Activated T-cell treated with anti-CD3 and anti-CD28 coated beads, Interleukin-2, amount 50 U/mL, for 1 hour (primary cell): ENCODE measurements at places on chromosomes 2 and 18.

- no peak for DNase-seq
These were observed 75.4 kb upstream of the LRATD1 start for GRCh38 chr2:14557111-14557510.

GRCh38 chr2:218438596-218438995 lies 19.7 kb downstream of the VIL1 start:
- DNase-seq, result no peak

DNA sequence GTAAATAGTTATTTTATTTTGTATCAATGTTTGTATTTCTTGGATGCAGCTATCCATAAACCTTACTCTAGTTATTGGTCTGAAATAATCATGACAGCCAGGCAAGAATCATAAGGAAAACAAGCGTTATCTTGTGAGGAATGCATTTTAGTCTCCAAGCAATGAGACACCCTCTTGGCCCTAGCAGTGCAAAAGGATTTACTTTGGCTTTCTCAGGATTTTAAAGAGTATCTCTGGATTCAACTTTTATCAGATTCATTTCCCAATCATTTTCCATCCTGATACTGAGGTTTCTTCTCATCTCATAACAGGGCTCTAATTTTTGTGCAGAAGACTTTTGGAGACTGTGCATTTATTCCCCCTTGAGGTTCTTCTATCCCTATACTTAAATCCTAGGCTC lies 480.8 kb downstream of the TMX3 start:
- DNase-seq, result no peak

DNA sequence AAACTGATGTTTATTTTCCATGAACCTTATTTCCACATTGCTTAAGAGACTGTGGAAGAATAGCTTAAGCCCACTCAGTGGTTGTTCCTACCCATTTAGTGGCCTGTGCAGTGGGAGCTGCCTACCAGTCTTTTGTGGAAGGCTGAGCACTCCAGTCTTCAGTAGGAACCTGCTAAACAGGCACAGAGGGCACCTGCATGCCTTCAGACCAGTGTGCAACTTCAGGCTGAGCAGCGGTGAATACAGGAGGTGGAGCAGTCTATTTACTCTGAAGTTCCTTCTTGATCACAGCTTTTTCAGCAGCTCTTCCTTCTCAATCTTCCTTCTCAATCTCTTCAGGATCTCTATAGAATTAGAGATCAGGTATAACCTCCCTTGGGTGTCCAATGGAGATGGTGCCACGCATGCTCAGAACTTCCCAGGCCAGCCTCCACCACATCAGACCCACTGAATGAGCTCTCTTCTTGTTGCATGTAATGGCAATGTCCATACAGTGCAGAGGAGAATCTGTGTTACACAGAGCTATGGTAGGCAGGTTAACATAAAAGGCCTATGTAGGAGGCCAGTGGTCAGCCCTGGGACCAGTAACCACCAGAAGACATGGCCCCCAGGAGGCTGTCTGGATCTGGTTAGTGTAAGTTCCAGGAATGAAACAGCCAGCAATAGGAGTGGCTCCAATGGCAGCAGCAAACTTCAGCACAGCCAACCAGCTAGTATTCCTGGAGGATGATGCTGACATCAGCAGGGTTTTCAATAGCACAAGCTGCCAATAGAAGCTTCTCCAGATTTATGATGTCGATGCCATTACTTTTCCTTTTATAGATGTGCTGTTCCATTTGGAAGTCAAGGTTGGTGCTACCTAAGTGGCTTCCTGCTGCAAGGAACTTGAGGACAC lies 47.9 kb upstream of the MAT2A start:
- no peak for DNase-seq

GRCh38 chr2:105854972-105855371 lies 110.3 kb downstream of the NCK2 start:
- no peak for DNase-seq

GRCh38 chr2:206876216-206876860 lies 63.0 kb upstream of the CPO start:
- no peak for DNase-seq

GRCh38 chr18:11847811-11848210 lies 3.4 kb upstream of the CHMP1B start:
- no peak for DNase-seq

- no peak for DNase-seq
These were observed 65.4 kb downstream of the PLA2R1 start for GRCh38 chr2:159996792-159997546.

DNA sequence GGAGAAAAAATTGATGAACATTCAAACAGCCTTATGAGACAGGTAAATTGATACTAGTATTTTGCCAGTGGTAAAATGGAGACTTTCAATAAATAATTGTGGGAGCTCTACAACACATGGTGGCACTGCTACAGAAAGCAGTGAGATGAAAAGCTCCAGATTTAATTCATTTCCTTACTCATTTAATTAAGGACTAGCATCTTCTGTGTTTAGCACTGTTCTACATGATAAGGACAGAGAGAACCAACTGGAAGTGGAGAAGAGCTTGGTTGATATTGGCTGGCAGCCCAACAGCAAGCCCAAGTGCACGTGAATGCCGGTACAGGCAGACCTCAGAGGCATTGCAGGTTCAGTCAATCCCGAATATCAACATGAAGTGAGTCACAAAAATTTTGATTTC lies 470.4 kb upstream of the MYT1L start:
- no peak for DNase-seq

- DNase-seq, result no peak
These were observed 288 bp upstream of the RDH14 start for GRCh38 chr2:18560797-18561085.

DNA sequence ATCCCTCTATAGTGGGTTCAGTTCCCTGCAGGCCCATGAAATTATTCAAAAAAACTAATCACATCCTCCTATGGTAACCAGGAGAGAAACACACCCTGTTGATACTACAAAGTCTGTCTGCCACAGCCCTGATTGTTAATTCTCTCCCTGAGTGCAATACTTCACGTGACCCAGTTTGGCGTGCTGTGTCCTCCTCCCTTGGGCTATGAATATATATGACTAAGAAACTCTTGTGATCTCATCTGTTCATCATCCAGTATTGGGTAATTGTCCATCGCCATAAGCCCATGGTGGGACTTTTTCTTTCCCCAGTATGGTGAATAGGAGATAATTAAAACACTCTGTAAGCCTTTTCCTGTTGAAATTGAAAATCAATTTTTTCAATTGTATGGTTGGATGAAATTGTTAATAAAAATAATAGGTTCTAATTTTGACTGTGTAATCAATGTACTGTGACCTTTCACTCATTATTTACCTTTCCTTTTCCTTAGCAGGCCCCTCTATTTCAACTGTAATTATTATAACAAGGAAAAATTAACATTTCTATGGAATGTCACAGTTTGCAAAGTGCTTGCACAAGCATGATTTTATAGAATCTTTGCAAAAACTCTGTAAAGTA lies 1822.6 kb downstream of the SUCLG1 start:
- no peak for DNase-seq

GRCh38 chr18:46657115-46657955 lies at the start of gene LOXHD1:
Gene LOXHD1, minus strand, starts transcription at chr18:46657220. Its CDS starts 187 bp downstream, at chr18:46657033.
- DNase-seq, result no peak

GRCh38 chr2:46422717-46423394 lies 56.5 kb upstream of the TMEM247 start:
- no peak for DNase-seq

GRCh38 chr2:8096484-8096883 lies 585.4 kb upstream of the ID2 start:
- no peak for DNase-seq

DNA sequence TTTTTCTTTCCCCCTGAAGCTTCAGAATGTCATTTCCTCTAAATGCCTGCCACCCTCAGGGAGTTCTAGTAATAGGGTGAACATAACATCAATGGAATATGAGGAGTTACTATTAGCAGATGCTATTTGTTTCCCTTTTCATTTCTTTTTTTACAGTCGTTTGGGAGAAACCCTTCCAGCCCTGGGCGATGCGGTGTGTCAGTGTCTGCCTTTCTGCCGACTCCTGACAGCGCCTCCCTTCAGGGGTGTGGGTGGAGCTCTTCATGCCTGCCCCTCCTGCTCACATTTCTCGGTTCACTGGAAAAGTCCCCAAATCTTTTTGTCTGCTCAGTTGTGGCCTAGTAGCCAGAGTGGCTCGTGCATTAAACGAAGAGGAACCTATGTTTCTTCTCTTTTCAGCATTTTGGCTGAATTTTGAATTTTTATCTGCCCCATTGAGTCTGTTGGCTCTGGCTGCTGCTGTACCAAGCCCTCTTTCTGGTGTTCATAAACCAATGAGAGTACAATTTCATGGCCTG lies 72.3 kb downstream of the FMNL2 start:
- no peak for DNase-seq

GRCh38 chr2:64976276-64976675 lies 12.9 kb upstream of the SLC1A4 start:
- no peak for DNase-seq

GRCh38 chr2:60509066-60509465 lies 44.4 kb downstream of the BCL11A start:
- DNase-seq, result no peak

DNA sequence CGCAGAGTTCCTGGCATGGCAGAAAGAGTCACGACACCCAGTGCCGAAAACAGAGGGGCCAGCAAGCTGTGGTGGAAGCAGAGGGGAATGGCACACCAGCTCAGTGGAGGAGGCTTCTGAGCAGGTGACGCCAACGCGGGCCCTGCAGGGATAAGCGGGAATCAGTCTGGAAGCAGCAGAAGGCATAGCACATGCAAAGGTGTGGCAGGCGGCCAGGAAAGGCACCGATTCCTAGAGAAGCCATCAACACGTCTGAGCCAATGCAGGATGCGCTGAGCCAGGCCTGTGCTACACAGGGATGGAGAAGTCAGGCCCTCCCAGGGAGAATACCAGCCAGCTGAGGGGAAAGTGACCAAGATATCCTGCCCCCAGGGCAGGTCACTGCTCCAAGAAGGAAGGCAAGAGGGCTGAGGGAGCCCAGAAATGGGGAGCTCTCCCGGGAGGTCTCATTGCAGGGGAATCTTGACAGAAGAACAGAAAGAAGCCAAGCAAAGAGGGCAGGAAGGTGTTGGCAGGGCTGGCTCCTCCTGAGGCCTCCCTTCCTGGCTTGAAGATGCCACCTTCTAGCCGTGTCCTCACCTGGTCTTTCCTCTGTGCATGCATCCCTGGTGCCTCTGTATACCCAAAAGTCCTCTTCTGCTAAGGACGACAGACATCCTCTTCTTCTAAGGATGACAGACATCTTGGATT lies 16.3 kb downstream of the TEX51 start:
- DNase-seq, result no peak

- DNase-seq, result no peak
These were observed 21.1 kb downstream of the UGP2 start for GRCh38 chr2:63862806-63863205.

DNA sequence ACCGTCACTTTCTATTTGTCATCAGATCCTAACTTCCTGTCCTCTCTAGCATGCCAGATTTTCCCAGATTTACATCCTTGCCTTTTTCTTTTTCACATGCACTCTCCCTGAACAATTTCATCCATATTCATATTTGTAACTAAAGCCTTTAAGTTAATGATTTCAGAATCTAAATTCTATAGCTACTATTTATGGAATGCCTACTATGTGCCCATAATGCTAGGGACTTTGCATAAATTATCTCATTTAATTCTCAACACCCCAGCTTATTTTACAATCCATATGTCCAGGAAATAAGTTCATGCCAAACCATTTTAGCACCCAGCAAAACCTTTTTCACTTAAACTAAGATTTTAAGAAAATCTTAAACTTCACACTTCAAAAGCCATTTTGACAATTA lies 531.9 kb downstream of the NUP35 start:
- no peak for DNase-seq

DNA sequence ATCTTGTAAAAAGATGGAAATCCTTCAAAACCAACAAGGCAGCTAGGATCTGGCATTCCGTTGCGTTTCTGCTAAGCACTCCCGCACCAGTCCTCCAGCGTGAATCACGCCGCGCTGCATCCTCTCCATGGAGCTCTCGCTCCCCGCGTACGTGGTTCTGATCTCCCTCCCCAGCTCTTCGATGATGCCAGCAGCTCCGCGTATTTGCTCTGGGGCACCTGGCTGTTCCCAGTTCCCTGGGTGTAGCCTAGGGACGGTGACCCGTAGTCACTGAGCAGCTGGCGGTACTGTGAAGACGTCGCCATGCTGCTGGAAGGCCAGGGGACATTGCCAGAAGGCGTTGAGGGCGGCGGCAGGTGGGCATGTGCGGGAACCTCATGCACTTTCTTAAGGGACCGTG lies 407.5 kb downstream of the RNF144A start:
- DNase-seq, result no peak

GRCh38 chr18:79005653-79006052 lies 26.0 kb downstream of the SALL3 start:
- DNase-seq, result no peak

- DNase-seq, result no peak
These were observed 4.8 kb downstream of the CHRND start for GRCh38 chr2:232530626-232531260.

GRCh38 chr2:172342078-172342477 lies 85.3 kb upstream of the ITGA6 start:
- no peak for DNase-seq

DNA sequence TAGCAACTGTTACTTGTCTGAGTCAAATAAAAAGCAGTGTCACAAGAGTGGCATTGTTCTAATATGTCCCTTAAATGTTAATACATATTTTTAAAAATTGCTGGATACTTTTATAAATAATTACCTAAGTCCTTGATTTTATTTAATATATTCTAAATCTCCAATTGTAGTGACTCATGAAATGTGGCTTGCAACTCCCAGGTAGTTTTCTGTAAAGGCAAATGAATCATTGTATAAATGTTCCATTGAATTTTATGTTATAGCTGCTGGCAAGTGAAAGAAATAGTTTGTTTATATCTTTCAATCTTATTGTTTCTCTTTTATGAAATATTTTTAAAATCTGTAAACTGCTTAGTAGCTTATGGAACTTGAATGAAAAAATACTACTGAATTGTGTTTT lies 32.7 kb upstream of the C1GALT1C1L start:
- no peak for DNase-seq

GRCh38 chr18:55475916-55476315 lies 112.1 kb downstream of the TCF4 start:
- DNase-seq, result no peak

DNA sequence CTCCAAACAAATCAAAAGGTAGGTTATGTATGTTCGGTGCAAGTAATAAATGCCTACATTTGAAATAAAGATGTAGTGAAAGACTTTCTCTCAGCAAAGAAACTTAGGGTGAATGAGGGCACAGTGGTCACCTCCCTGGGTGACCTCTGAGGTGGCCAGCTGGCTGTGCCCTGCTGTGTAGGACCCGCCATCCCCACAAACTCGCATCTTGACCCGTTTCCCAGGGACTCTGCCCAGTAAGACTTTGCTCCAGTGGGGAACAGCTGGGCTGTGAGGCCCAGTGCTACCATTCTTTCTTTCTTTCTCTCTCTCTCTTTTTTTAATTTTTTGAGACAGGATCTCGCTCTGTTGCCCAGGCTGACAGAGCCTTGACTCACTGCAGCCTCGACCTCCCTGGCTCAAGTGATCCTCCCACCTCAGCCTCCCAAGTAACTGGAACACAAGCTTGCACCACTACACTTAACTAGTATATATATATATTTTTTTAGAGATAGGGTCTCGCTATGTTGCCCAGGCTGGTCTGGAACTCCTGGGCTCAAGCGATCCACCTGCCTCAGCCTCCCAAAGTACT lies 8.2 kb upstream of the GAREM2 start:
- no peak for DNase-seq

GRCh38 chr2:45814951-45815621 lies 163.6 kb downstream of the PRKCE start:
- DNase-seq, result no peak

- DNase-seq, result no peak
These were observed 8.4 kb upstream of the MEIS1 start for GRCh38 chr2:66426244-66427111.

- no peak for DNase-seq
These were observed 35.9 kb downstream of the LHCGR start for GRCh38 chr2:48719480-48720177.
